Activated naive CD4-positive, alpha-beta T cell treated with Interleukin-2 at 50 U/mL for 16 hours (primary cell): ENCODE measurements at places on chromosomes 3 and 15.

- no peak for DNase-seq
These were observed 4.9 kb downstream of the TMED3 start for GRCh38 chr15:79315623-79316328.

DNA sequence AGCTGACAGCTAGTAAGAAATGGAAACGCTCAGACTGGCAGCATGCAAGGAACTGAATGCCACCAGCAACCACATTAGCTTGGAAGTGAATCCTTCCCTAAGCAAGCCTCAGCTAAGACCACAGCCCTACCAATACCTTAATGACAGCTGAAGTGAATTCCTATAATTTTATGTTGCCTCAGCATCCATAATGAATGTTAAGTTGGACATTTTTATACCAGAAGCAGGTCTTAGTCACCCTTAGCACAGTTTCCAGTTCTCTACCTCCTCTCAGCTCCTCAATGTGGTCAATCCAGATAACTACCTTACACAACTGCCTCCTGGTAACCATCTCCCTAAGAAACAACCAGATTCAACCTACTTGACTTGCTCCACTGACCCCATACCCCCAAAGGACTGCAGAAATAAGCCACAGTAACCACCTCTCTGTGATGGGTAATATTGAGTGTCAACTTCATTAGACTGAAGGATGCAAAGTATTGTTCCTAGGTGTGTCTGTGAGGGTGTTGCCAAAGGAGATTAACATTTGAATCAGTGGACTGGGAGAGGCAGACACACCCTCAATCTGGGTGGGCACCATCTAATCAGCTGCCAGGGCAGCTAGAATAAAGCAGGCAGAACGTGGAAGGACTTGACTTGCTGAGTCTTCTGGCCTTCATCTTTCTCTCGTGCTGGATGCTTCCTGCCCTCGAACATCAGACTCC, 33.5 kb downstream of the NEDD4 start:
- DNase-seq, result no peak

GRCh38 chr15:56523521-56523920, 58.6 kb upstream of the MNS1 start:
- no peak for DNase-seq

- DNase-seq, result no peak
These were observed 43.4 kb downstream of the HLTF start for GRCh38 chr3:149042789-149043386.

DNA sequence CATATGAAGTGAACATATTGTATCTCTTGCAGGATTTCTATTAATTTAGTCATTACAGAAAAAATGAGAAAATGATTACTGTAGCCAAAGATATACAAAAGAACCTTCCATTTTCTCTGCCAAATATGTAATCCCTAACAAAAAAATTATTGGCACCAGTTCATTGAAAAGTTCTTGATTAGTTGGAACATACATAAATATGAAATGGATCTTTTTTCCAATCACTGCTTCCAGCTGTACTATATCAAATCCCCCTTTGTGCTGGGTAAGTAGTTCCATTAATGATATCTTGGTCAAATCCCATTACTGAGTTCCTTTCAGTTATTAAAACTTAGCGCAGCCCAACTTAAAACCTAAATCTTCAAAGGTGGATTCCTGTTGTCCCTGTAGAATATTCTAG, 263.8 kb downstream of the SLC9A9 start:
- no peak for DNase-seq

GRCh38 chr15:94965593-94965992, 734.2 kb downstream of the MCTP2 start:
- DNase-seq, result no peak
